ENCODE measurements at places on chromosomes 2 and 18.

GRCh38 chr18:62018034-62018758, 125.4 kb upstream of the RNF152 start:
- DNase-seq = no peak

DNA sequence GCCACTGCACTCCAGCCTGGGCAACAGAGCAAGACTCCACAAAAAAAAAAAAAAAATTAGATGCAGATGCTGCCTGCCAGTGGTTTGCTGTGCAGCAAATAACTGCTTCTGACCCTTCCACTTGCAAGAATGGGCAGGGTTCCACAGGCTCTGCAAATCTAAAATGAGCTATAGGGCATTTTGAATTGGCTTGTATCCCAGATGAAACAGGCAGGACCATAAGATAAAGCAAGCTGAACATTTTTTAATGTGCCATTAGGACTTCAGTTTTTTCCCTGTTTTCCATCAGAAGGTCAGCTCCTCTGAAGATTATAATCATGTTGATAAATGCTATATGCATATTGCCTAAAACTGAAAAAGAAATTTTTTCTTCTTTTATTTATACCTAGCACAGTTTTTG, 15.7 kb upstream of the FZD7 start:
- DNase-seq = no peak

DNA sequence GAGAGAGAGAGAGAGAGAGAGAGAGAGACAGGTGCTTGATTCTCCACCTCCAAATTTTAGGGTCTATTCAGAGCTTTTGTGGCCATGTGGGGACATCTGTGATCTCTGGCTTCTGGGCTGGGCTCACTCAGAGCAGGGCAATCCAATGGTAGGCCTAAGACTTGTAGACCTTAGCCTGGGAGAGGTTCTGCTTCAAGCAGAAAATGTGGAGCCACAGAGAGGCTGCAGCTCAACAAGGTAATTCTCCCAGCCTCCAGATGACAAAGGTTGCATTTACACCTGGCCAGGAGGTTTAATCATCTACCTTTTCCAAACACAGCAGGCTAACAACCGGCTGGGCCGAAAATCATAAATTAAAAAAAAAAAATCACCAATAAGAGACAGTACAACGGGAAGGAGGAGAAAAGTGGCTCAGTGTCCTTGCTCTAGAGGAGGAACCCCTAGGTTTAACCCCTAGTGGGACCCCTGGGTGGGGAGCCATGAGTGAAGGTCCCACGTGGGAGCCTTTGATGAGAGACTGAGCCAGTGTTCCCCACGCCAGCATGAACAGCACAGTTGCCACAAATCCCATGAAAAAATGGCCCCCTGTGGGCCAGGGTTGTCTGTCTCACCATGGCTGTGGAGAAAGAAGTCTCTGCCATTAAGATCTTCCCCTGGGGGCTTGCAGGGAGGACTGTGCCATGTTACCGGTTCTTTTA, 124.0 kb upstream of the GATA6 start:
- DNase-seq = no peak

DNA sequence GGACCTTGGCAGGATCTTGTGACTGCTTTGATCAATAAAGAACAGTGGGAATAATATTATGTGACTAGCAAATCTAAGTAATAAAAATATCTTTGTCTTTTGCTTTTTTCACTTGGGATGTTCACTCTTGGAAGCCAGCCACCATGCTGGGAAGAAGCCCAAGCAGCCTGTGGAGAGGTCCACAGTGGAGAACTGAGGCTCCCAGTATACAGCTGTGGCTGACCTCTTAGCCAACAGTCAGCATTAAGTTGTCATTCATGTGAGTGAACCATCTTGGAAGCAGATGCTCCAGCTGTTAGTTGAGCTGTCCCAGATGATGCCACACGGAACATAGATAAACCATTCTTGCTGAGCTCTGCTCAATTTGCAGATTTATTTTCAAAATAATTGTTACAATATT, 160.0 kb downstream of the OSR1 start:
- DNase-seq = no peak

DNA sequence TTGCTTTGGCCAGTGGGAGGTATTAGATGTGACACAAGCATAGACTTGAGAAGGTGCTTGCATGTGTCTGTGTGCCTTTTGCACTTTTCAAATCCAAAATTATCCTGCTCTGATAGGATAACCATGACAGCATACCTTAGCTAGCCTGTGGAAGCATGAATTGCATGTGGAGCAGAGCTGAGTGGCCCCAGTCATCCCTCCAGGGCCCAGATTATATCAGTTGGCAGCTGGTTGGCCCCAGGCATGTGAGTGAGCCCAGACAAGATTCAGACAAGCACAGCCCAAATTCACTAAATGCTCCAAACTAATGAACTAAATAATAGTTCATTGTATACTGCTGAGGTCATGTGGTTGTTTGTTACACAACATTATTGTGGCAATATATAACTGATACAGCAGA, 18.8 kb downstream of the TACR1 start:
- DNase-seq = no peak

GRCh38 chr2:215942194-215942593, 71.2 kb downstream of the MREG start:
- no peak for DNase-seq

- DNase-seq = no peak
Observed at GRCh38 chr2:99801327-99801901, 311.6 kb upstream of the REV1 start.

- DNase-seq = no peak
Observed at GRCh38 chr2:238949710-238950345, 101.9 kb downstream of the TWIST2 start.

DNA sequence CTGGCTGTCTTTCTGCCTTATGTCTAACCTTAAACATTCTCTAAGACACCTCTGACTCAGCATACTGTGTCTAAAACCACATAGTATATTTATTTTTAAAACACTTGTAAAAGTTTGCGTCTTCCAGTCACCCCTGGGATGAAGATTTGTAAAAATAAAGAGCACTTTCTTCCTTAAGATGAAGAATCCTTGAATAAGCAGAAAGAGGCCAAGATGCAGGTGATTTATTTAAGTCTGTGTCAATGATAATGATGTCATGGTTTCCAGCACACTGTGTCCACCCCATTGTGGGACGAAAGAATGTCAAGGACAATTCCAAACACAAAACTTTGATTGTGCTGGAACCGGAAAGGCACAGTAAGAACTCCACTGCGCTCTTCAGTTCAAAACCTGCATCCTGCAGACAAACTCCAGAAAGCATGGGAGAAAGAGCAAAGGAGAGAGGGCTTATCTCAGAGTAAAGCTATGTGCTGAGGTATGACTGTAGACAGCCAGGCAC, 92.9 kb downstream of the ZEB2 start:
- DNase-seq = no peak
